ENCODE measurements at places on chromosomes 6 and 20. TPM values are rescaled to one million over a fixed set of nuclear protein-coding genes. Genes with fewer than 3 reads are reported as not detected.

The LTA gene
- total RNA-seq: 631 TPM

The GNAS-AS1 gene
- 0.64 TPM for total RNA-seq

The COL9A3 gene
- total RNA-seq: 0.47 TPM

DNA sequence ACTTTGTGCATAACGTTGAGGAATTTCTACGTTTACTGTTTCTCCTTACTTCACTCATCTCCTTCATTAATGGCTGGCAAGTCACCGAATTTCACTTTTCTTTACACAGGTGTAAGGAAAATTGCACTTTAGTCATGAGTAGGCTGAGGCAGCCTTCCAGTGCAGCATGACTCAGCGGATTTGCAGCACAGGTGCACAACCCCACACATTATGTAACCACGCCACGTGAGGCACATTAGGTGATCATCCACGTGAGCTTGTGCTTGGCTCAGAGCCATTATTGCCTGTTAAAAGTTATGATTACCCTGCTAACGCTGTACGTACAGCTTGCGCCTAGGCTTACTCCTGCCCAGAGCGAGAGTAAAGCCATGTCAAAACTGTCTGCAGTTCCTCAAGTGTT, 158.8 kb downstream of the NKAIN2 start:
- DNase-seq: no peak

DNA sequence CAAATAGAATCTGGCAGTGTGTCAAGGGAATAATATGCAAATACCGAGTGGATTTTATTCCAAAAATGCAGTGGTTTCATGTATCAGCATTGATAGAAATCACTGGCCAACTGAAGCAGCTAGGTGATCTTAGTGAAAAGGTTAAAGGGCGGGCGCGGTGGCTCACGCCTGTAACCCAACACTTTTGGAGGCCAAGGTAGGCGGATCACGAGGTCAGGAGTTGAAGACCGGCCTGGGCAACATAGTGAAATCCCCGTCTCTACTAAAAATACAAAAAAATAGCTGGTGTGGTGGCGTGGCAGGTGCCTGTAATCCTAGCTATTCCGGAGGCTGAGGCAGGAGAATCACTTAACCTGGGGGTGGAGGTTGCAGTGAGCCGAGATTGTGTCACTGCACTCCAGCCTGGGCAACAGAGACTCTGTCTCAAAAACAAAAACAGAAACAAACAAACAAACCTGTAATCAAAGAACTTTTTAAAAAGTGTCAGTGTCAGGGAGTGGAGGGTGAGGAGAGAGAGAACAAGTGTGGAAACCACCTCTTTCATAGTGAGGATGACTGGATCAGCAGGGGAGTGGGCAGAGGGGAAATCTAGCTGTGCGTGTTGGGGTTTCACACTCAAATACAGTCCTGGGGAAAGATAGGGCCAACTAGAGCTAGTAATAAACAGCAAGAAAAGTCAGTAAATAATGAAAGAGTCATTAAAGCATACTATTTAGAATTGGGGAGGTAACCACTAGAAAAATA, 57.1 kb downstream of the CDS2 start:
- DNase-seq: no peak

GRCh38 chr20:41065716-41066115, 37.1 kb downstream of the TOP1 start:
- no peak for DNase-seq

GRCh38 chr6:88983532-88983931, 20.1 kb upstream of the RNGTT start:
- DNase-seq: peak; percentile 67

GRCh38 chr6:116314218-116314617, 34.5 kb upstream of the TSPYL1 start:
- no peak for DNase-seq

DNA sequence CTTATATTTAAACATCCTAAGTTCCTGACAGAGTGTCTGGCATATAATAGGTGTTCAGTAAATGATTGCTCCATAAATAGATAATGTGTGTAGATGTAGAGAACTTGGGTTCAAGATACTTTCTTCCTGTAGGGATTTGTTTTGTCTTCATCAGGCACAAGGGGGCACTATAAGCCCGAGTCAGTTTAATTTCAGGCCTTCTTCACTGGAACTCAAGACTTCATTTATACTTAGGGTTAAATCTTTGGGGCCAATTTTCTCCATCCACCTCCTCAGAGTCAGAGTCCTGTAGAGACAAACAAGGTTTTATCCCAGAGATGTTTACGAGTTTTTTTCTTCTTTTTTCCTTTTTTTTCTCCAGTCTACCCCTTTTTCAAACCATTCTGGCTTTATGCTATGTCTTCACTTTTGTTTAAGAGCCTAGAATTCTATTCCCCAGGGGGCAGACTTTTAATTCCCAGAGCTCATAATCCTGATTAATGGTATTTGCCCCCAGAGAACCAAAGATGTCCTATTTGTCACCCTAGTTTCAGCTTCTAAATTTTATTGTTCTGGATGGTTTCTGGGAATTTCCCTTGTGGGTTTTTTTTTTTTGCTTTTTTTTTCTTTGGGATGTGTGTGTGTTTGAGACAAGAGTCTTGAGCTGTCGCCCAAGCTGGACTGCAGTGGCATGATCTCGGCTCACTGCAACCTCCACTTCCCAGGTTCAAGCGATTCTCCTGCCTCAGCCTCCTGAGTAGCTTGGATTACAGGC, 88.4 kb downstream of the HFE start:
- peak; percentile 91 for DNase-seq

GRCh38 chr6:12229332-12229731, 60.8 kb upstream of the EDN1 start:
- DNase-seq: no peak

- DNase-seq: peak; percentile 77
Observed at GRCh38 chr6:2861060-2861821, 19.6 kb upstream of the SERPINB1 start.

DNA sequence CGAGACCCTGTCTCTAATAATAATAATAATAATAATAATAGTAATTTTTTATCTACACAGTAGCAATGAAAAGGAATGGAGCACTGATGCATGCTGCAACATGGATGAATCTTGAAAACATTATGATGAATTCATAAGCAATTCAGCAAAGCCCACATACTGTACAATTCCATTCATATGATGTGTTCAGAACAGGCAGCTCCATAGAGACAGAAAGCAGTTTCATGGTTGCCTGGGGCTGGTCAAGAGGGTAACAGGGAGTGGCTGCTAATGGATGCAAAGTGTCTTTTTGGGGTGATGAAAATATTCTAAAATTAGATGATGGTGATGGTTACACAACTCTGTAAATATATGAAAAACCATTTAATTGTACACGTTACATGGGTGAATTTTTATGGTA, 43.6 kb downstream of the SLC24A3 start:
- no peak for DNase-seq

GRCh38 chr6:108119769-108120141, 45.2 kb upstream of the OSTM1 start:
- DNase-seq: no peak

- DNase-seq: no peak
Observed at GRCh38 chr6:11072101-11072500, 21.5 kb upstream of the SMIM13 start.

GRCh38 chr6:11110921-11111768, at the start of gene ERVFRD-1:
Gene ERVFRD-1 (minus strand): TSS chr6:11111725. CDS start chr6:11105310, 6,415 bp downstream.
- peak; percentile 63 for DNase-seq
